Activated naive CD8-positive, alpha-beta T cell treated with anti-CD3 and anti-CD28 coated beads for 36 hours (primary cell): ENCODE measurements at places on chromosomes 2 and 18. TPM values are rescaled to one million over a fixed set of nuclear protein-coding genes. Genes with fewer than 3 reads are reported as not detected.

GRCh38 chr2:180751306-180751920 is 229.0 kb upstream of the UBE2E3 start:
- DNase-seq, result no peak

GRCh38 chr18:75727456-75727855 is 300.0 kb upstream of the SMIM21 start:
- peak; percentile 26 for DNase-seq

- no peak for DNase-seq
Measured at GRCh38 chr2:16774091-16774490, 108.5 kb upstream of the CYRIA start.

DNA sequence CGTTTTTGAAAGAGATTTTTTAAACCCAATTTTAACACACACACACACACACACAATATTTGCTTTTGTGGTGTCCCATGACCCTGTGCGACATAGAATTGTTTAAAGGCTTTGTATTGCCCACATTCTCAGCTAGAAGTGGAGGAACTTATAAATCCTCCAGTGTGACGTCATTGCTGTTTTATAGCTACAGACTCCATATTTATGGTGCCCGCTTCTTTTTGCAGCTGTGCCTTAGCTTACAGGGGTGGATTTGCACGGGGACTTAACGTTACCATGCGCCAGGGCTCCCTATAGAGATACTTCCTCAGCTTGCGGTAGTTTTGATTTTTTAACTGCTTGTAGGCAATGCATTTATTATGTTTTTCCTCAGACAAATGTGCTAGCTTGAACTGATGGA is 101.9 kb upstream of the SMIM21 start:
- DNase-seq, result no peak

DNA sequence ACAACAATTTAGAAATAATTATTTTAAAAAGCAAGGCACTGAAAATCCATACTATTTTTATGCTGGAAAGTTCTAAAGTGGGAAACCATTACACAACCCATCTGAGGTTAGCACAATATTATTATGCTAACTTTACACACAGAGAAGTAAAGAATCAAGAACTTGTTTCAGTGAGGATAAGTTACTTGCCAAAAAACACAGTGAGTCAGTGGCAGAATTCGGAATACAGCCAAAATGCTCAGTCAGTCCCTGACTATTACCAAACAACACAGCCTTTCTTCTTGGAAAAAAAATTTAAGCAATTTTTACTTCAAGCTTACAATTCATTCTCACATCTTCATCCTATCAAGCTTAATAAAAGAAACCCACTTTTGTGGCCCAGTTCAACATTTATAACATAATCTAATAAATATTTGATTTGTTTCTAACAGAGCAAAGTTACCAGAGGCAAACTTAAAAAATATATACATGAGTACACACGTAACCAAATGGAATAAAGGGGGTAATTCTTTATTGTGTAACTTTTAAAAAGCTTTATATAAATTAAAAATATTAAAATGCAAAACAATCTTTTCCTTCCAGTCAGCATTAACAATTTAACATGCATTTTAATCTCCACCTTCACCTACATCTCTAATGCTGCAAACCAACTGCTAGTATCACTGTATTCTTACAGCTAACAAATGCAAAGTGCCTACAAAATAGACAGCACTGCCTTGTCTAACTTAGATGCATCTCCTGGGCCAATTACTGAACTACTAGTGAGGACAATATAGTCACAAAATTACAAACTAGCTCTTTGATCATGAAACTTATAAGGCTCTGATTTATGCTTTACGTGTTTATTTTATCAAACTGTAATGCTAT is 55.2 kb downstream of the CCDC88A start:
- no peak for DNase-seq

CYS1 gene
- not detected for total RNA-seq

- peak; percentile 42 for DNase-seq
Measured at GRCh38 chr2:223993634-223994232, 36.5 kb downstream of the MRPL44 start.

- DNase-seq, result no peak
Measured at GRCh38 chr18:25456334-25457010, 104.5 kb upstream of the ZNF521 start.

DNA sequence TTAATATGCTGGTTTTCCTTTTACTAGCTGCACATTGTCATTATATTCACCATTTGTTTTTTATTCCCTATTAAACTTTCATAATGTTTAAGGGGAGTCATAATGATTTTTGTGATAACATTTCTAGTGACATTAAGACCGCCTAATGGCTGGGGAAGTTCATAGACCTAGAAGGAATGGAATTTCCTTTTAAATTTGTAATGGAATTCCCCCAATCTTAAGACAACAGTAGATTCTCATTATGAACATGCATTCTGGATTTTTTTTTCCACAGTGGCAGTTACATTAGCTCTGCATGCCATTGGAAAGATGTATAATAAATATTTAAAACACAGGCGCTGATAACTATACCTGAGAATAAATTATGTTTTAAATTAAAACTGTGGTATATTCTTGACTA is 8.4 kb downstream of the YPEL5 start:
- DNase-seq, result no peak

- no peak for DNase-seq
Measured at GRCh38 chr18:10319914-10320600, 134.4 kb upstream of the APCDD1 start.

CCDC74A gene
- 8.2 TPM for total RNA-seq

GRCh38 chr2:150769421-150769820 is 282.0 kb upstream of the RND3 start:
- DNase-seq, result no peak

DNA sequence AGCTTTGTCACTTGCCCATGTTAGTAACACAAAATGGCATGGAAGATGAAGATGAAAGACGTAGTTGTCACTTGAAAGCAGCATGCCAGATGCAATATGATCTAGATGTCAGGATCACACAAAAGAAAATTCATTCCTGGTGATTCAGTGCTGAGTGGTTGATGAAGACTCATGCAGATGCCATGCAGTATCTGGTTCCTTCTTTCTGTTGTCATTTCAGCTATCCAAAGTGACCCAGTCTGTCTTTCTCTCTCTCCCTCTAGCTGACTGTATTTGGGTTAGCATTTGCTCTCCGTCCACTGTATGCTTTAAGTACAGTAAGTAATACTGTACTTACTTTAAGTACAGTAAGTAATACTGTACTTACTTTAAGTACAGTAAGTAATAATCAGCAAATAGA is 50.4 kb downstream of the TTN start:
- no peak for DNase-seq

DNA sequence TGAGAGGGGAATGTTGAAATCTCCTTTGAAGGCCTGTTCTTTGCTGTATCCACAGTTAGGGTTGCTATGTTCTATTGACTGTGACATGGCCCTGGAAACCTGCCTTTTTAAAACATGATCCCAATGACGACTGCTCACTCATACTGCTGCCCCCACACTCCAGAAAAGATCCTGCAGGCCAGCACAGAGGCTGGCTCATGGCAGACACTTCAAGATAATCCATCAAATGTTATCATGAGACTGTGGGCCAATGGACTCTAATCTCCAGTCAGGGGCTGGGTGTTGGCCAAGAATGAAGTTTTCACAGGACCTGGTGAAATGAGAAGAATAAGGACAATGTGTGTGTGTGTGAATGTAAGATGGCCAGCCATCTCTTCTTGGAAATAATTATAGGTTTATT is 59.0 kb upstream of the THOC1 start:
- DNase-seq, result no peak

- no peak for DNase-seq
Measured at GRCh38 chr2:104599787-104600510, 254.0 kb upstream of the POU3F3 start.
